ENCODE measurements at places on chromosomes 13 and 19.

DNA sequence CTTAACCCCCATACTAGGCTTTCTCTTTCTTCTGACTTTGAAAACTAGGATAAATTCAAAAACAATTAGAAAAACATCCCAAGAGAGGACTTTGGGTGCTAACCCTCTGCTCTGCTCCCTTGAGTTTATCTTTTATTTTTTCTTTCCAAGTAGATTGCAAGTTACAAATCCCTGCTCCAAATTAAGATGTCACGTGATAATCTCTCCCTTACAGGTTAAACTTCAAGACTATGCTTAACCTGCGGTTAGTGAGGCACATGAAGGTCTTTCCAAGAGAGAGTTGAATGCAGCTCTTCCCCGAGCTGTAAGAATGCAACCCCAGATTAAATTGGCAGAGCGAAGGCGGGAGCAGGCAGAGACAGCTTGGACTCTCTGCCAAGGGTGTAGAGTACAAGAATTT, 12.2 kb upstream of the ZNF507 start:
- no peak for DNase-seq

DNA sequence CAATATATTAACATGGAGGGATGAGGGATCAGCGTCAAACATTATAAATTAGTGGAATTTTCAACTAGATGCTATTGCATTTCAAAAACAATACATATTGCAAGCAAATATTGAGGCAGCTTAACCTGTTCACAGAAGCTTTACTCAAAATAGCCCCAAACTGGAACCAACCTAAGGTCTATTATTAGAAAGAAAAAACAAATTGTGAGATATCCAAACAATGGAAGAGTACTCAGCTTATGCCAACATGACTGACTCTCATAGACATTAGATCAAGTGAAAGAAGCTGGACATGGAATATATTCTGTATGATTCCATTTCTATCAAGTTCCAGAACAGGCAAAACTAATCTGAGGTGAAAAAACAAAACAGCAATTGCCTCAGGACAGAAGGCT, 27.6 kb upstream of the NEK3 start:
- no peak for DNase-seq

DNA sequence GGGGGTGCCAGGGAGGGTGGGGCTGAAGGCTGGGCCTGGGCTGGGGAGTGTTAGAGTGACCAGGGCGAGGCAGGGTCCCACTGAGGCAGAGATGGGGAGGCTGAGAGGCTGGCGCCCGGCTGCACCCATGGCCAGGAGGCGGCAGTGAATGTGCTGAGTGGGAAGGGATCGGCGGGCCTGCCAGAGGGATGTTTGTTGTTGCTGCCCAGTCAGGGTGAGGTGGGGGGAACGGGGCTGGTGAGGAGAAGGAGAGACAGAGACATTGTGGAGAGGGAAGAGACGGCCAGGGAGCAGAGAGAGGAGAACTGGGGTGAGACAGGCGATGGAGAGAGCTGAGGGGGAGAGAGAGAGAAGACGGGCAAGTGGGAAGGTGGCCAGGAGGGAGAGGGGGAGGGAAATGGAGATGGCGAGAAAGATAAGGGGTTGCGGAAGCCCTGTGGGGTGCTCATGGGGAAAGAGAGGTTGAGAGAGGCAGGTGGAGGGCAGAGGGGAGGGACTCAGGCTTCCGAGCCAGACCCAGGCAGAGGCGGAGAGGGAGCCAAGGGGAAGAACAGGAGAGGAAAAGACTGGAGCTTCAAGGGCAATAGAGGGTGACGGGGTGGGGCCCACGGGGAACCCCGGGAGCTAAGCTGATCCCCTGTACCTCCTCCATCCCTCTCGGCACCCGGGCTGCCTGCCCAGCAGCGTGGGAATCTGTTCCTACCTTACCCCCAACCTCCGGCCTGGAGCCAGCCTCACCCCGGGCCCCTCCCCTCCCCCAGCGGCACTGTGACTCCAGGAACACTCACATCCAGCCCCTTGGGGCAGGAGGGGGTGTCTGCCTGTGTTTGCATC, 690 bp upstream of the B3GNT8 start:
- DNase-seq: peak; percentile 33

- DNase-seq: peak; percentile 93
Measured at GRCh38 chr19:7534531-7535046, 928 bp upstream of the PNPLA6 start.

- peak; percentile 76 for DNase-seq
Measured at GRCh38 chr19:49113762-49114629, at the start of gene LIN7B. Gene LIN7B (plus strand): TSS chr19:49114370. CDS start chr19:49114405, 35 bp downstream.

All from EH (cell line).